ENCODE measurements at places on chromosomes 5 and 9.

GRCh38 chr9:124124729-124125650 lies 113.4 kb downstream of the LHX2 start:
- no peak for DNase-seq
- H3K36me3 ChIP-seq = no peaks in the 10 kb centered on the region
- peaks cover 3% of the 10 kb centered on the region for H3K27me3 ChIP-seq

- no peak overlapping the region for H3K4me3 ChIP-seq
- H3K36me3 ChIP-seq = no peaks in the 10 kb centered on the region
- H3K27me3 ChIP-seq = no peaks in the 10 kb centered on the region
- H3K4me1 ChIP-seq = no peaks in the 10 kb centered on the region
Observed at GRCh38 chr5:80491296-80491695, 3.4 kb downstream of the FAM151B start.

- H3K27me3 ChIP-seq = no peaks in the 10 kb centered on the region
- no peak overlapping the region for H3K4me3 ChIP-seq
- DNase-seq = no peak
- no peak overlapping the region for H3K27ac ChIP-seq
- no peaks in the 10 kb centered on the region for H3K4me1 ChIP-seq
Observed at GRCh38 chr9:27019589-27019988, 14.1 kb upstream of the LRRC19 start.

DNA sequence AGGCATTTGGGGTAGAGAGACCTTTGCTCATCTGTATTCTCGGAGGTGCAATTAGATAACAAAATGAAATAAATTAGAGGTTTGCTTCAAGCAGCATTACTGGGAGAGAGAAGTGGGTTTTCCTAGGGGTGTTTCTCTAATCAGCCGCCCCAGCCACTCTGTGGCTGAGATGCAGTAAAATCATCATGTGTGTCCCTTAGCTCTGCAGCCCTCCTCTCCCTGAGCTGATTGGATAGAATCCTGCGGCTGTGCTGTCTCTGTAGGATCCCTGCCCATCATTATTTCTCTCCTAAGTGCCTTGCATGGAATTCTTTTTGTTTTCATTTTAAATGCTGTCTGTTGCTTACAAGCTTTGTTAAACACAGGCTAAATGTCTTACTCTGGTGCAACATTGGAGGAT lies 171.4 kb downstream of the SH3GL2 start:
- no peaks in the 10 kb centered on the region for H3K36me3 ChIP-seq
- no peaks in the 10 kb centered on the region for H3K27me3 ChIP-seq
- no peaks in the 10 kb centered on the region for H3K4me1 ChIP-seq
- no peak overlapping the region for H3K4me3 ChIP-seq
- no peak for DNase-seq

GRCh38 chr5:99349787-99350186 lies 421.0 kb upstream of the CHD1 start:
- no peaks in the 10 kb centered on the region for H3K4me1 ChIP-seq
- H3K27ac ChIP-seq = no peak overlapping the region
- no peak overlapping the region for H3K4me3 ChIP-seq
- H3K36me3 ChIP-seq = no peaks in the 10 kb centered on the region

- no peaks in the 10 kb centered on the region for H3K4me1 ChIP-seq
- H3K27ac ChIP-seq = no peak overlapping the region
- H3K27me3 ChIP-seq = no peaks in the 10 kb centered on the region
Observed at GRCh38 chr5:147348046-147348445, 113.2 kb downstream of the STK32A start.

GRCh38 chr9:132108728-132109127 lies 29.1 kb upstream of the MED27 start:
- no peaks in the 10 kb centered on the region for H3K4me1 ChIP-seq
- DNase-seq = no peak
- H3K4me3 ChIP-seq = no peak overlapping the region
- H3K36me3 ChIP-seq = no peaks in the 10 kb centered on the region
- peaks cover 6% of the 10 kb centered on the region for H3K27me3 ChIP-seq

- H3K27ac ChIP-seq = peak overlapping the region; percentile 92
- no peaks in the 10 kb centered on the region for H3K27me3 ChIP-seq
- peak overlapping the region; percentile 38 for H3K4me3 ChIP-seq
- no peaks in the 10 kb centered on the region for H3K36me3 ChIP-seq
- peak; percentile 94 for DNase-seq
- H3K4me1 ChIP-seq = peaks cover 41% of the 10 kb centered on the region
Observed at GRCh38 chr9:121566481-121567465, 67.1 kb upstream of the GGTA1 start.
